Glomerular endothelial cell (primary cell): ENCODE measurements at places on chromosomes 1 and 21.

- no peak for DNase-seq
Observed at GRCh38 chr1:215059947-215060346, 22.6 kb upstream of the KCNK2 start.

- no peak for DNase-seq
Observed at GRCh38 chr1:63882048-63882704, 108.4 kb downstream of the ROR1 start.

DNA sequence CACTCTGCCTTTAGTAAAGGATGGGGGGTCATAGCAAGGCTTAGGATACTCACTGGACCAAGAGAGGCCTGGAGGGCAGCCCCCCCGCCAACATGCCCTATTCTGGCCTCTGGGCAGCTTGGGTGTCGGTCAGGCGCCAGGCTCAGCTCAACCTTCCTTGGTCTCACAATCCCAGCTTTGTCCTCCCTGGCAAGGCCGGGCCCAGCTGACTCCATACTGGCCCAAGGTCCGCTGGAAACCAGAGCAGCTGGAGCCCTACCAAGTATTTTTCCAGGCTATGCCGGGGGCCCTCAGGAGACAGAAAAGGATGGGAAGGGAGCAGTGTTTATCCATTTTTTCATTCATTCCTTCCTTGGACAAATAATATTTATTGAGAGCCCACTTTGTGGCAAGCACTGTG lies 6.2 kb downstream of the FBXO2 start:
- no peak for DNase-seq

DNA sequence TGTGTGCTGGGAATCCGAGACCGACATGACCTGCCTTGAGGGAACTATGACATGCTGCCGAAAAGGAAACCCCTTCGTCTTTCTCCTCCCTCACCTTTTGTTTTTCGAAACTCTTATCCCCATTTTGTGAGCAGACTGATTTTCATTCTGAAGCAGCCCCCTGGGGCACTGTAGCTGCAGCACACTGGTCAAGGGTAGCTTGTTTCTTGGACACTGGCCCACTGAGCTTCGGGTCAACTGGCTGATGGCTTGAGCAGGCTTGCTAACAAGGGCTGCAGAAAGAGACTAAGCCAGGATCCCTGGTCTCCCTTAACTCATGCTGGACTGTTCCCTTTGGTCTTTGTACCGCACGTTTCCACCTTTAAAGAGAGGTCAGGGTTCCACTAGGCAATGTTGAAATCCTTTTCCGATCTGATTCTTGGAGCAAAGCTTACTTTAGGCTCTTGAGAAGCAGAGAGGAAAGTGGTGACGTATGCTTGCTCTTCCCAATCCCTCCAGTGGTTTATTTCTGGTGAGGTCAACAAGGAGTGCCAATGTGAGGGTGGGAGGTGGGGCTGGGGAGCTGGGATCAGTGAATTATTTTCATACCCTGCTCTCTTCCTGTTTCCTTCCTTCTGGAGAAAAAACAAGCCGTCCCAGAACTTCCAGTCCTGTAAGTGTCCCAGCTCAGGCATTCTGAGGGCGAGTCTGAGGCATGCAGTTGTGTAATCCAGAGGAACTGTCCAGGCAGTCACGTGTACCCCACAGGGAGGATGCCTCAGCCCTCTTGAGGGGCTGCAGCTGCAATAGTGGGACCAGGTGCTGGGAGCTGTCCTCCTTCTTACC lies 7.6 kb downstream of the CYP4B1 start:
- no peak for DNase-seq

- DNase-seq = no peak
Observed at GRCh38 chr1:15956150-15956549, 19.8 kb downstream of the ZBTB17 start.

GRCh38 chr1:20411196-20411980 lies 74.6 kb downstream of the CAMK2N1 start:
- DNase-seq = no peak

DNA sequence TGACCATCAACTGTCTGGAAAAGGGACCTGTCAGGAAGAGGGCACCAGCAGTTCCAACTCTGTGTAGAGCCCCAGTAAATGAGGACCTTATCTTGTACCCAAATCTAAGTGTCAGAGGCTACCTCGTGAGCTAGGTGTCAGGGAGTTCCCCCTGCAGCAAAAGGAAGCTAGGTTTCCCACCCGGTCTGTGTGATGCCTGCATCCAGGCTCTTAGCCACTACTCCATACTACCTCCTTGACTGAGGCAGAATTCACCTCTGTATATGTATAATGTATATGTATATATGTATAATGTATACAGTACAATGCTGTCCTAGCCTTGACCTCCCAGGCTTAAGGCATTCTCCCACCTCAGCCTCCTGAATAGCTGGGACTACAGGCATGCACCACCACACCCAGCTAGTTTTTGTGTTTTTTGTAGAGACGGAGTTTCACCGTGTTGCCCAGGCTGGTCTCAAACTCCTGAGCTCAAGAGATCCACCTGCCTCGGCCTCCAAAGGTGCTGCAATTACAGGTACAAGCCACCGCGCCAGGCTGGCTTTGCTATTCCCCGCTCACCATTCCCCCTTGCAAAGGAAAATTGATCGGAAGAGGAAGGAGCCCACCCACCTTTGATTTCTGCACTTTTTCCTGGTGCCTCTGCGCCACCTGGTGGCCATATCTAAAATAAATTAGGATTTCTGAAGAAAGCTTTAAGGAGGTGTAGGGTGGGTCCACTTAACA lies 15.7 kb upstream of the LUZP1 start:
- no peak for DNase-seq

DNA sequence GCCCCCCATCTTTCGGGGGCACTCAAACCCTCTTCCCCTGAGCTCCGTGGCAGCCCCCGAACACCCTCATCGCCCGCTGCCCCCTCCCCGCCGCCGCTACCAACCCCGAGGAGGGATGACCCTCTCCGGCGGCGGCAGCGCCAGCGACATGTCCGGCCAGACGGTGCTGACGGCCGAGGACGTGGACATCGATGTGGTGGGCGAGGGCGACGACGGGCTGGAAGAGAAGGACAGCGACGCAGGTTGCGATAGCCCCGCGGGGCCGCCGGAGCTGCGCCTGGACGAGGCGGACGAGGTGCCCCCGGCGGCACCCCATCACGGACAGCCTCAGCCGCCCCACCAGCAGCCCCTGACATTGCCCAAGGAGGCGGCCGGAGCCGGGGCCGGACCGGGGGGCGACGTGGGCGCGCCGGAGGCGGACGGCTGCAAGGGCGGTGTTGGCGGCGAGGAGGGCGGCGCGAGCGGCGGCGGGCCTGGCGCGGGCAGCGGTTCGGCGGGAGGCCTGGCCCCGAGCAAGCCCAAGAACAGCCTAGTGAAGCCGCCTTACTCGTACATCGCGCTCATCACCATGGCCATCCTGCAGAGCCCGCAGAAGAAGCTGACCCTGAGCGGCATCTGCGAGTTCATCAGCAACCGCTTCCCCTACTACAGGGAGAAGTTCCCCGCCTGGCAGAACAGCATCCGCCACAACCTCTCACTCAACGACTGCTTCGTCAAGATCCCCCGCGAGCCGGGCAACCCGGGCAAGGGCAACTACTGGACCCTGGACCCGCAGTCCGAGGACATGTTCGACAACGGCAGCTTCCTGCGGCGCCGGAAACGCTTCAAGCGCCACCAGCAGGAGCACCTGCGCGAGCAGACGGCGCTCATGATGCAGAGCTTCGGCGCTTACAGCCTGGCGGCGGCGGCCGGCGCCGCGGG lies 837 bp downstream of the FOXD3 start:
- DNase-seq = no peak

DNA sequence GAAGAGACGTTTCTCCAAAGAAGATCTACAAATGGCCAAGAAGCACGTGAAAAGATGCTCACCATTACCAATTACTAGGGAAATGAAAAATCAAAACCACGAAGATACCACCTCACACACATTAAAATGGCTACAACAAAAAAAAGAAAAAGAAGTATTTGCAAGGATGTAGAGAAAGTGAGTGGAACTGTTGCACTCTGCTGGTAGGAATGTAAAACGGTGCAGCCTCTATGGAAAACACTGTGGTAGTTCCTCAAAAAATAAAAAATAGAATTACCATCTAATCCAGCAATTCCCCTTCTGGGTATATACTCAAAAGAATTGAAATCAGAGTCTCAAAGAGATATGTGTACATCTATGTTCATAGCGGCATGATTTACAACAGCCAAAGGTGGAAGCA lies 115.4 kb upstream of the EDN2 start:
- no peak for DNase-seq

DNA sequence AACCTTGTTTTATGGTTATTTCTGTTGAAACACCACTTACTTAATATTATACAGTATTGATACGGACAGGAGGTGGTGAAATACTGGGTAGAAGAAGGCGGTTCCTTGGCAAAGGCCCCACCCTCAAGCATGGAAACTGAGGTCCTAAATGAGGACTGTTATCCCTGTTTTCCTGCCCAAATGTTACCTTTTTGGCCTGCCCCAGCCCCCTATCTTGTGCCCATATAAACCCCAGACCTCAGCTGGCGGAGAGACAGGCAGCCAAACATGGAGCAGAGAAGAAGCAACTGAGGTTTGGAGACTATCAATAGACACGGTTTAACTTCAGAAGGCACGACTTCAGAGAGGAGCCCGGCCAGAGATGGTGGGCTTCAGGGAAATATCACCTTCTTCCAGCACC lies 640.1 kb downstream of the PTPRU start:
- no peak for DNase-seq

GRCh38 chr1:81410351-81410750 lies 390.4 kb upstream of the ADGRL2 start:
- no peak for DNase-seq

DNA sequence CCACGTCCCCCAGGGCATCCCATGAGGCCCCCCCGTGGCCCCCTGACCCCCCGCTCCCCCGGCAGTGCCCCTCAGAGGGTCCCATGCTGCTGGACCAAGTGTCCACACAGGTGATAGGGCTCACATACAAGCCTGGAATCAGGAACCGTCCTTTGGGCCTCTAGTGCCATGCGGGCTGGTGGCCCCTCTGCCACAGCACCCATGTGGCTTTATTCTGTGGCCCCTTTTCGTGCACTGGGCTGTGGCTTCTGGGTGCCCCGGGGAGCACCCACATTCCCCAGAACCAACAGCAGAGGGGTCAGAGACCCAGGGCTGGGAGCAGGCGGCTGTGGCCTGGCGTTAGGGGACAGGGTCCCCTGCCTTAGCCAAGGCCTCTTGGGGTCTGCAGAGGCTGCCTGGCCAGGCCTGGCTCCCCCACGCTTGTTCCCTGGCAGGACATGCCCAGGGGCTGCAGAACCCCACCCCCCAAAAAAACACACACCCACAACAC lies 31.7 kb downstream of the SLC19A1 start:
- DNase-seq = no peak

GRCh38 chr1:208045463-208046260 lies 134.7 kb upstream of the CD34 start:
- no peak for DNase-seq

DNA sequence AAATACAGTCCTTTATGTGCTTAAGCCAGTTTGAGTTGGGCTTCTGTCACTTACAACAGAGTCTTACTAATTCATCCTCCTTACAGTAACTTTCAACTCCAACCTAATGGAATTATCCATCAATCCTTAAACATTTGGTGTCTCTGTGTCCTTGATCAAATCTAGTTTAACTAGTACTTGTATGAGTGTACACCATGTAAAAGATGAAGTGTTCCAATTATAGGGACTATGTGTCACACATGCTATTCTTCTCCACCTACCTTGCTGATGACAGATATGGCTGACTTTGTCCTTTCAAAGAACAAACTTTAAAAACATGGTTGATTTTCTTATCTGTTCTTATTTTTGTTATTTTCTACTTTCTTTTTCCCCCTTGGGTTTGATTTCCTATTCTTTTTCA lies 60.4 kb upstream of the NBPF3 start:
- no peak for DNase-seq
